ENCODE measurements at places on chromosomes 7 and 10. TPM values are rescaled to one million over a fixed set of nuclear protein-coding genes. Genes with fewer than 3 reads are reported as not detected.

Gene LRIT1
- not detected for polyA plus RNA-seq

Gene SPRN
- polyA plus RNA-seq = 0.11 TPM

Gene FFAR4
- 0.15 TPM for polyA plus RNA-seq

Gene ARMC3
- polyA plus RNA-seq = 0.04 TPM

Gene HABP2
- polyA plus RNA-seq = not detected

Gene SPDYE2
- 0.05 TPM for polyA plus RNA-seq

Gene GDF2
- not detected for polyA plus RNA-seq

Gene GNG11
- polyA plus RNA-seq = 5.7 TPM

Gene RARRES2
- polyA plus RNA-seq = 22.6 TPM

Gene GIMAP6
- polyA plus RNA-seq = 2.7 TPM

Gene GIMAP1
- 1.2 TPM for polyA plus RNA-seq

Gene CALHM1
- polyA plus RNA-seq = not detected

Gene TYW1B
- 1.9 TPM for polyA plus RNA-seq

Gene PDK4
- polyA plus RNA-seq = 13.3 TPM

Gene ETV1
- 0.65 TPM for polyA plus RNA-seq

Gene AZGP1
- 1.6 TPM for polyA plus RNA-seq

Gene TUBAL3
- 0.20 TPM for polyA plus RNA-seq

Gene IKZF1
- polyA plus RNA-seq = 1.0 TPM

Gene URGCP
- polyA plus RNA-seq = 12.2 TPM

Gene MYOZ1
- polyA plus RNA-seq = 0.89 TPM

Gene VSTM4
- 0.31 TPM for polyA plus RNA-seq

Gene HMX3
- polyA plus RNA-seq = not detected

Gene GPR146
- 4.5 TPM for polyA plus RNA-seq

Gene POP7
- 29.4 TPM for polyA plus RNA-seq

Gene TMEM196
- not detected for polyA plus RNA-seq

Gene STEAP4
- 3.7 TPM for polyA plus RNA-seq

Gene CPA4
- 8.4 TPM for polyA plus RNA-seq

Gene WIPF3
- polyA plus RNA-seq = 1.2 TPM

Gene TAS2R5
- polyA plus RNA-seq = 1.0 TPM

Gene ZNF775
- 1.6 TPM for polyA plus RNA-seq

Gene CRHR2
- 0.06 TPM for polyA plus RNA-seq

Gene PRLHR
- polyA plus RNA-seq = not detected

Gene SLC26A5
- polyA plus RNA-seq = 0.06 TPM

Gene SKIDA1
- 0.22 TPM for polyA plus RNA-seq

Gene TMEM176A
- 9.4 TPM for polyA plus RNA-seq

Gene PRSS37
- not detected for polyA plus RNA-seq

Gene ZNF503
- 19.4 TPM for polyA plus RNA-seq

Gene PRDX3
- polyA plus RNA-seq = 40.8 TPM

Gene PUS7
- polyA plus RNA-seq = 7.5 TPM

Gene CCL26
- 0.73 TPM for polyA plus RNA-seq

Gene BICC1
- 0.45 TPM for polyA plus RNA-seq

Gene ENO4
- polyA plus RNA-seq = 0.04 TPM

Gene SPDYE16
- 0.08 TPM for polyA plus RNA-seq

Gene DUSP5
- polyA plus RNA-seq = 107 TPM

Gene TAS2R40
- polyA plus RNA-seq = not detected

Gene LRRC17
- 0.27 TPM for polyA plus RNA-seq

Gene RTKN2
- 7.8 TPM for polyA plus RNA-seq

Gene PTPRN2
- polyA plus RNA-seq = 0.40 TPM

Gene RBP4
- 0.47 TPM for polyA plus RNA-seq

Gene DMBT1
- 0.35 TPM for polyA plus RNA-seq

Gene SPDYE1
- polyA plus RNA-seq = 0.01 TPM

Gene TBXAS1
- polyA plus RNA-seq = 10.7 TPM

Gene FRAT1
- polyA plus RNA-seq = 1.8 TPM
